ENCODE measurements at places on chromosomes 4 and X. TPM values are rescaled to one million over a fixed set of nuclear protein-coding genes. Genes with fewer than 3 reads are reported as not detected.

GRCh38 chrX:43735957-43736356 is 79.9 kb downstream of the MAOA start:
- H3K27ac ChIP-seq = no peak overlapping the region
- H3K4me3 ChIP-seq = no peak overlapping the region
- DNase-seq = no peak
- H3K27me3 ChIP-seq = no peaks in the 10 kb centered on the region
- no peaks in the 10 kb centered on the region for H3K4me1 ChIP-seq

GRCh38 chrX:151966236-151966635 is 8.2 kb downstream of the GABRE start:
- H3K27me3 ChIP-seq = no peaks in the 10 kb centered on the region
- DNase-seq = no peak
- H3K4me3 ChIP-seq = no peak overlapping the region
- no peaks in the 10 kb centered on the region for H3K36me3 ChIP-seq
- H3K27ac ChIP-seq = no peak overlapping the region

DNA sequence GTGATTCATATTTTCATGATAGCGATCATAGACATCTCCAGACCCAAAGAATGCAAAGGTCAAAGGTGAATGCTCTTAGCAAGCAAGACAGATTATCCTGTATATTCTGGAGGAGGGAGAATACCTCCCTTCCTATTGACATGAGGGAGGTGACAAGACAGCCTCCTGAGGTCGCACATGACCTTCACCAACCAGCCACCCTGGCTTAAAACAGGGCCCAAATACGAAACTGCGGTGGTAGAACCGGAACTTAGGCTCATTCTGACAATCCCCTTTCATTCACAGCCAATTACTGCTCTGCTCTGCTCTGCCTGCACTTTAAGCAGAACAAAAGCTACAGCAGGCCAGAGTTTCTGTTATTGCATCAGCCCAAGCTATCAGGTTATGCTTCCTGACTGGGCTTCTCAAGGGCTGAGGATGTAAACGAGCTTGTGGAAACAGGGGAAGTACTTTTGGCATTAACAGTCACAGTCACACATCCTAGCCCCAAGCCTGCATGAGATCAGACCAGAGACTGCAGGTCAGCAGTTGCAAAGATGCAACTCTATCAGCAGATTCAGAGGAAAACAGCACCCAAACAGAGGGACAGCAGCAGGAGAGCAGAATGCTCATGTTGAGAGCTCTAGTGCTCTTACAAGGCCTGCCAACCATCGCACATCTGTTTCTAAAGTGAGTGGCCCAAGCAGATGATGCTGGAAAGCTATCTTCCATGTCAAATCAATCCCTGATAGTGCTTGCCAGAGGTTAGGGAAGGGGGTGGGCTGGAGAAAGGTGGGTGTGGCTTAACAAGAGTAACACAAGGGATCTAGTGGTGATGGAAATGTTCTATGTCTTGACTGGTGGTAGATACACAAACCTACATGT is 51.3 kb upstream of the MAP3K15 start:
- no peak overlapping the region for H3K27ac ChIP-seq
- H3K4me3 ChIP-seq = no peak overlapping the region
- no peaks in the 10 kb centered on the region for H3K4me1 ChIP-seq
- DNase-seq = peak; percentile 79
- no peaks in the 10 kb centered on the region for H3K36me3 ChIP-seq
- no peaks in the 10 kb centered on the region for H3K27me3 ChIP-seq

DNA sequence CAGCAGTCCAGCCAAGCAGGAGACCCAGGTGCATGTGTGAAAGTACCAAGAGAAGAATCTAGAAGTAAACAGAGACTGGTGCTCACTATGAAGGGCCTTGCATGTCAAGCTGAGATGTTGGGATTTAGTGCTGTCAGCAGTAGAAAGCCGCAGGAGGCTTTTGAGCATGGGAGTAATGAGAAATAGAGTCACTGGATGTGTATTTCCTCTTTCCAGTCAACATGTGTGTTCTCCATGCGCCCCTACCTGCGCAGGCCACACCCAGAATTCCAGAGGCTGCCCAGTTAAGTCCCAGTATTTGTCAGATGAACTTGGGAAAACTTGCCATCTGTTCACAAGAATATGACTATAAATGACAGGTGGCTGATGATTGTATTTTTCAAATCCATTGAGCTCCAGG is 4.5 kb upstream of the MAMLD1 start:
- no peaks in the 10 kb centered on the region for H3K36me3 ChIP-seq
- no peak overlapping the region for H3K4me3 ChIP-seq
- no peaks in the 10 kb centered on the region for H3K27me3 ChIP-seq

DNA sequence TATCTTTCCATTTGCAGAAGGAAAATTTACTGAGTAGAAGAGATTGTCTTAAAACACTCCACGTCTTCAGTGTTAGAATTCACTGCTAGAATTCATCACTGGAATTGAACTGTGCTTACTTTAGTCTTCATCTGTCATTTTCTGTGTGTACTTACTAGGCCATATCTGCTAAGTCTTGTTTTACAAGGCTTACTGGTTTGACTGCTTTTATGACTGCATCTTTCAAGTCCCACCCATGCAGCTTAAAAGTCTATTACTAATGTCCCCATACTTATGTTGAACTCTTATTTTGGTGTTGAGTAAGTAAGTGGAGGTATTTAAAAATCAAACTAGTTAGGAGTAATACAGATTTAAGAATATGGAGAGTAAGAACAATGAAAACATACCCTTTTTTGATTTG is 14.6 kb downstream of the CLCN3 start:
- no peaks in the 10 kb centered on the region for H3K27me3 ChIP-seq
- no peaks in the 10 kb centered on the region for H3K36me3 ChIP-seq
- no peak for DNase-seq
- H3K4me1 ChIP-seq = peaks cover 5% of the 10 kb centered on the region
- H3K27ac ChIP-seq = no peak overlapping the region

- no peaks in the 10 kb centered on the region for H3K4me1 ChIP-seq
- DNase-seq = no peak
- no peak overlapping the region for H3K27ac ChIP-seq
- no peaks in the 10 kb centered on the region for H3K36me3 ChIP-seq
- no peak overlapping the region for H3K4me3 ChIP-seq
Measured at GRCh38 chrX:47628982-47629381, 748 bp downstream of the CFP start.

- H3K4me3 ChIP-seq = no peak overlapping the region
- H3K27ac ChIP-seq = no peak overlapping the region
- H3K4me1 ChIP-seq = no peaks in the 10 kb centered on the region
- no peaks in the 10 kb centered on the region for H3K36me3 ChIP-seq
- H3K27me3 ChIP-seq = no peaks in the 10 kb centered on the region
- DNase-seq = no peak
Measured at GRCh38 chr4:3721186-3721585, 45.0 kb upstream of the ADRA2C start.

GRCh38 chrX:1601768-1602085 is 10.3 kb downstream of the AKAP17A start:
- H3K36me3 ChIP-seq = peaks cover 32% of the 10 kb centered on the region
- DNase-seq = no peak
- no peaks in the 10 kb centered on the region for H3K4me1 ChIP-seq
- no peak overlapping the region for H3K4me3 ChIP-seq

DNA sequence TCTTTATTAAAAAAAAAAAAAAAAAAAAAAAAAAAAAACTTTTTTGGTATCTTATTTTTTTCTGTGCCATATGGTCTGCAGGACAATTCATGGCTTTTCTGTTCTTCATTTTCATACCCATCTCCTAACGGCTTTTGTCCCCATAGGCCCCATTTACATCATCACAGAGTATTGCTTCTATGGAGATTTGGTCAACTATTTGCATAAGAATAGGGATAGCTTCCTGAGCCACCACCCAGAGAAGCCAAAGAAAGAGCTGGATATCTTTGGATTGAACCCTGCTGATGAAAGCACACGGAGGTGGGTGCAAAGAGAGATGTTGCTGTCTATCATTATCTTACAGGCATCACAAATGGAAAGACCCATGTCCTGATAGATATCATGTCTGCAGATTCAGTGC is 49.1 kb downstream of the PDGFRA start:
- H3K27ac ChIP-seq = peak overlapping the region; percentile 30
- peaks cover 36% of the 10 kb centered on the region for H3K36me3 ChIP-seq
- peaks cover 20% of the 10 kb centered on the region for H3K4me1 ChIP-seq
- no peaks in the 10 kb centered on the region for H3K27me3 ChIP-seq
- no peak for DNase-seq

LRPAP1 gene
- 62.9 TPM for total RNA-seq

RTL5 gene
- 4.5 TPM for total RNA-seq

TTC29 gene
- not detected for total RNA-seq

Measured in fibroblast of lung (primary cell).